ENCODE measurements at places on chromosomes 3 and 15.

DNA sequence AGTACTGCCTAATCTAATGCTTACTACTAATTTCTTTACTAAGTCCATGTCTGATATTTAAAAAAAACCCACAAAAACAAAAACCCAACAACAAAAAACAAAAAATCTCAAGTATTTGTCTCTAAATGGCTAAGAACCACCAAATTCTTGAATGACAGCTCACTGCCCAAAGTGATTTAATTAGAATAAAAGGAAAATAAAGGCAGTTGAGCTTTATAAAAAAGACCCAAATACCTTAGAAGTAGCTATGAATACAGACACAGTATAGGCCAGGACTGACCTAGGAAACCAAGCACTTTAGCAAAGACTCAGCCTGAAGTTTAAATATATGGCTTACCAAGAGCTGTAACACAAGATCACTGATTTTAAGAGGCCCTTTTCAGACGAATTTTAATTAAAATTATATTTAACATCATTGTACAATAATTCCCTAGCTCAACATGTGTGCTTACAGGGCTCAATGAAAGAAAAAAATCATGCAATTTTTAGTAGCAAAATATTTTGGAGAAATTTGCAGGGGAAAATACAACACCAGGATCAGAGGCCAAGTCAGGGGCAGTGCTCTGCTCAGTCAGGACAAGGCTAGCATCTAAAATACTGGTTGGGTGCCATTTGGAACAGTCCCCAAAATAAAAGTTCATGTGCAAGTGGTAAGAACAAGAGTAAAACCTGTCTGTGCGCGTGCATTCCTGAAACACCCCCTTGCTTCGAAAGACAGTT, 24.8 kb downstream of the UQCC5 start:
- DNase-seq = no peak

DNA sequence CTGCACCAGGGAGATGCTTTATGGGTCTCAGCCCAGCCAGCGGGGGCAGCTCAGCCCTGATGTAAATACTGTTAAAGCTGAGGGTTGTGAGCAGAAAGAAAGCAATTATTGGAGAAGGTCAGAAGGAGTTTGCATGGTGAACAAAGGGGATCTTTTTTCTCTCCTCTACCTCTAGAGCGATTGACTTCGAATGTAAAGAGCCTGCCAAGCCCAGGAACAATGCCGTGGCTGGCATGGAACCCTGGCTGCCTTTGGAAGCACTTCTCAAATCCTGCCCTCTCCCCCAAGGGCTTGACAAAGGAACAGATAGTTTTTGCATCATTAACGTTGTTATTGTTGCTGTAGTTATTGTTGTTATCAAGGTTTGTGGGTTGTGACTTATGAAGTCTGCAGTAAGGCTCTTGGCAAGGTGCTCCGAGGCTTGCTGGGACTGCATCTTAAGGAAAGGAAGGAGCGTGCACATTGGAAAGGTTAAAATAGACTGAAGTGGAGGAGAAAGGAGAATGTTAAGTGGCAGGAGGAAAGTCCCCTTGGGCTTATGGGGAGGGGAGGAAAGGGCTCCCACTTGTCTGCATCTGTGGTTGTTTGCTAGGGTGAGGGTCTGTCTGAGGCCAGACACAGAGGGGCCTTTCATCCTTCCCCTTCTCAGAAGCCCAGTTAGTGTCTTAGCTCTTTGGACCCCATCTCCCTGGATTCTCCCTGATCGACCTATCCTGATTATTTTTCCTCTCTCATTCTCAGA, 16.7 kb downstream of the PDIA5 start:
- DNase-seq = no peak

DNA sequence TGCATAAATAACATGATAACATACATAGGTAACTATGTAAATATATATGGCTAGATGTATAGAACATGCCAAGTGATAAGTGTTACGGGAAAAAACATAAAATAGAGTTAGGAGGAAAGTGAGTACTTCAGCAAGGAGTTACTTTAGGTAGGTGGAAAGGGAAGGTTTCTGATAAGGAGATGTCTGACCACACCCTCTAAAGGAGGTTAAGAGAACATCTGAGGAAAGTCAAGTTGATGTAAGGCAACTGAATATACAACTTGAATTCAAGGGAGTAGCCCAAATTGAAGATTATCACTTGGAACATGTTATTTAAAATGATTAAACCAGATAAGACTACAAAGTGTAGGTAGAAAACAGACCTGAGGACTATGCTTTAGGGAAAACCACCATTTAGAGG, 13.8 kb downstream of the PIERCE2 start:
- DNase-seq = no peak

DNA sequence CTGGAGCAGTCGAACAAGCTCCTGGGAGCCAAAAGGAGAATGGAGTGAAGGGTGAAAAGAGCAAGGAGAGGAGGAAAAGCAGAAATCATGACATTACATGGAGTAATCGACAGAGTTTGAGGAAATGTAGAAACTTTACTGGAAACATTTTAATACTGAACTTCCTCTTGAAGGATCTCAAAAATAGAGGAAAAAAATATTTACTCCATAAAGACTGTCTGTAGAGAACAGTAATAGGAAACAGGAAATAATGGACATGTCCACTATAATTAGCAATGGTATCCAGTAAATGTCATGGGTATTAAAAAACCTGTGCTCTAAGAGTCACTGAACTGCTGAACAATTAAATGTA, 53.0 kb downstream of the TBC1D2B start:
- no peak for DNase-seq

GRCh38 chr3:49869525-49870126, at the start of gene CAMKV:
TSS of gene CAMKV (minus strand) at chr3:49869906. CDS start at chr3:49862388, 7,518 bp downstream.
- no peak for DNase-seq

DNA sequence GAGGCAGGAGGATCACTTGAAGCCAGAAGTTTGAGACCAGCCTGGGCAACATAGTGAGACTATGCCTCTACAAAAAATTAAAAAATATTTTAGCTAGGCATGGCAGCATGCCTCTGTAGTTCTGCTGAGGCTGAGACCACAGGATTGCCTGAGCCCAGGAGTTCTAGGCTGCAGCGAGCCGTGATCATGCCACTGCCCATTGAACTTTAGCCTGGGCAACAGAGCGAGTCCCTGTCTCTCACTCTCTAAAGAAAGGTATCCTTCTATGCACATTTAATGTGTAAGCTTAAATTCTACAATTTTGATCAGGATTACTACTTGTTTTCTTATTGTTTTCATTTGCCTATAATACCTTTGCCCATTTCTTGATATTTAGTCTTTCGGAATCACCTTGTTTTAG, 26.8 kb downstream of the GALK2 start:
- DNase-seq = no peak

DNA sequence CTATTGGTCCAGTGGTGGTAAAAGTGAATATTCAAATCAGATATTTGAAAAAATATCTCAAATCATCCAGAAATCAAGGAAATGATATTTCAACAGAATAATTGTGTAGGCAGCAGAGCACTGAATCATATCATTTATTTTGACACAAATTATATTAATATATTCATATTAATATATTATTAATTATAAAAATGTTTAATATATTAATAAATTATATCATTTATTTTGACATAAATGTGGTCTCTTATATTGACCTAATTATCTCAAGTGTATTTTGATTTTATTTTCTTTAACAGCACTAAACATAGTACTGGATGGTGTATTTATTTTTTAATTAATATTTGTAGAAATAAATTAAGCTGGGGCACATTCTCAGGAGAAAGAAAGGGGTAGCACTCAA, 257.7 kb upstream of the THBS1 start:
- no peak for DNase-seq
